Anterior cingulate cortex (tissue), 58 donors: ENCODE measurements at places on chromosomes 11 and 22.
A peak's percentile ranks its signal among the peaks of the same experiment; 100 is the strongest.

- no peak for DNase-seq
Observed at GRCh38 chr11:117187007-117187406, 8.5 kb downstream of the SIDT2 start.

- no peak for DNase-seq
Observed at GRCh38 chr22:47329727-47330650, 567.5 kb downstream of the TBC1D22A start.

GRCh38 chr11:16604794-16605388 lies 133.6 kb upstream of the C11orf58 start:
- DNase-seq = peak; percentile 12

DNA sequence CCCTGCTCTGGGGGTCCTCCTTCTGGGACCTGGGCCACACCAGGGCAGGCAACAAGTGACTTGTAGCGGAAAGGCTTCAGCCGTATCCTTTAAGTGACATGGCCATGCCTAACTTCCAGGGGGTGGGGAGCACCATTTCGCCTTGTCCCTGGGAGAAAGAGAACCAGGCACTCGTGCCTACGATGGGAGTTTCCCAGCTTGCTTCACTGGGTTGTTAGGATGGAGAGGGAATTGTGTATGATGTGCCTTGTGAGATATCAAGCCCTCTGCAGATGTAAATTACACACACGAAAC lies 151.4 kb downstream of the CACNA1I start:
- DNase-seq = no peak

- no peak for DNase-seq
Observed at GRCh38 chr22:29433856-29434255, 4.5 kb upstream of the RFPL1 start.

- no peak for DNase-seq
Observed at GRCh38 chr11:97118614-97119200, 728.9 kb downstream of the JRKL start.

DNA sequence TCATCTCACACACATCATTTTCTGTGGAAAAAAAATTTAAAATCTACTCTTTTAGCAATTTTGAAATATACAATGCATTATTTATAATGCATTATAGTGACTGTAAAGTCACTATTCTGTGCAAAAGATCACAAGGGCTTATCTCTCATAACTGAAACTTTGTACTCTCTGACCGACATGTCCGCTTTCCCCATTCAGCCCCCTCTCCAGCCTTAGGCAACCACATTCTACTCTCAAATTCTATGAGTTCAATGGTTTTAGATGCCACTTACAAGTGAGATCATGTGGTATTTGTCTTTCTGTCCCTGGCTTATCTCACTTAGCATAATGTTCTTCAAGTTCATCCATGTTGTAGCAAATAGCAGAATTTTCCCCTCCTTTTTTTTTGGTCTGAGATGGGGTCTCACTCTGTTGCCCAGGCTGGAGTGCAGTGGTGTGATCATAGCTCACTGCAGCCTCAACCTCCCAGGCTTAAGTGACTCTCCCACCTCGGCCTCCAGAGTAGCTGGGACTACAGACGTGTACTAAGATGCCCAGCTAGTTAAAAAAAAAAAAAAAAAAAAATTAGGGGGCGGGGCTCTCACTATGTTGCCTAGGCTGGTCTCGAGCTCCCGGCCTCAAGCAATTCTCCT lies 44.5 kb downstream of the SYN3 start:
- DNase-seq = no peak

GRCh38 chr11:111906680-111907079 lies 4.9 kb downstream of the CRYAB start:
- no peak for DNase-seq

DNA sequence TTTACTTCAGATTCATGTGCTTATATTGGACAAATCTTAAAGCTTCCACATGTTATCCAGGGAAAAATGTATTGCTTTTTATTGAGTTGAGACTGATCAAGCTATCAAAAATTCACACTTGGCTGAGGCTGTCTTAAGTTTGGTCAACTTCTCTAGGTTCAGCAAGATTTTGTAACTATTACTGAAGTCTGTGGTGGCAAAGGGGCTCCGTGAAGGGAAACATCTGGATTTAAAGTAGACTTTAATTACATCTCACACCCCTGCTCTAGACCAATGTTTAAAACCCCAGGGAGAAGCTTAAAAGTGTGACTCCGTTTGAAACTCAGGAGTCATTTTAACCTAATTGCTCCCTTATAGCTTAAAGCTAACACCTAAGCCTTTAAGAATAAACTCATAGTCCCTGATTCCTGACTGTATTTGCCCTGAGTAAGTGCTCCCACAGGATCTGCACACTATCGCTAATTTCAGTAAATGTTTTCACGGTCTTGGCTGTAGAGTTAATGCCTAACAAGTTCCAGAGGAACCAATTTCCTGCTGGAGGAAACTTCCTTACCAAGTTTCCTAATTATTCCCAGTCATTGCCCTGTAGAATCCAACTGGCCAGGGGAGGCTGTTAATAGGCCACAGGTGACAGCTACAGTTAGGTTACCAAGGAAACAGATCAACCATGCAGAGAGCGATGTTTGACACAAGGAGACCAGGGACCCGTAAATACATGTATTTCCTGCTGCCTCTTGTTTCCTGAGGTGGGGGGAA lies 40.5 kb downstream of the OR10A6 start:
- DNase-seq = no peak

GRCh38 chr11:15216678-15217077 lies 102.0 kb downstream of the INSC start:
- no peak for DNase-seq

DNA sequence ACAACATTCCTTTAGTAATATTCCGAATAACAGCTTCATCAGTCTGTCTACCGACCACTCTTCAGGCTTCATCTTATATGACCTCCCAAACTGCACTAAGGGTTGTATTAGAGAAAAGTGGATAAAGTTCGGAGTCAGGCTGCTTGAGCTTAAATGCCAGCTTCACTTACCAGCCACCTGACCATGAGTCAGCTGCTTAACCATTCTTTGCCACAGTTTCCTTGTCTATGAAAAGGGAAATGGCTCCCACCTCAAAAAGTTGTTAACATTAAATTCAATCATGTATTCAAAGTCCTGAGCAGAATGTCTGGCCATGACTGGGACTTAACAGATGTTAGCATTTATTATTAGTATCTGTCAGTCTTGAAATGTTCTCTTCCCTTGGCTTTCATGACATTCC lies 20.9 kb downstream of the LIMK2 start:
- DNase-seq = no peak

- no peak for DNase-seq
Observed at GRCh38 chr22:30881361-30882183, 87.0 kb downstream of the MORC2 start.

DNA sequence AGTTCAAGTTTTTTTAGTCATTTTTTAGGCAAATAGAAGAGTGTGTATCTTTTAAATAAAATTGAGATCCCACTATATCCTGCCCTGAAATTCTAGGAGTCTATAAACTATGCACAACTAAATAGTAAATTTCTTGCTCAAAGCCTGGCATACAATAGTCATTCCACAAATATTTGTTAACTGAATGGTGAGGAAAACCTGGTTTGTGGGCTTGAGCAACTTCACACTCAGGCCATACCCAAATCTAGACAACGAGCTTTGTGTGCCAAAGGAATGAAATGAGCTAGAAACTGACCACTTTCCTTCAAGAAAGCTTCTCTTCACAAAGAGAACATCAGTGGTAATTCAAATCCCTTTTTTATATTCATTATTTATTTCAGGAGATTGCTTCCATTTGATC lies 39.6 kb upstream of the AMOTL1 start:
- DNase-seq = no peak

GRCh38 chr22:41257696-41258095 lies 17.0 kb upstream of the CHADL start:
- DNase-seq = no peak

DNA sequence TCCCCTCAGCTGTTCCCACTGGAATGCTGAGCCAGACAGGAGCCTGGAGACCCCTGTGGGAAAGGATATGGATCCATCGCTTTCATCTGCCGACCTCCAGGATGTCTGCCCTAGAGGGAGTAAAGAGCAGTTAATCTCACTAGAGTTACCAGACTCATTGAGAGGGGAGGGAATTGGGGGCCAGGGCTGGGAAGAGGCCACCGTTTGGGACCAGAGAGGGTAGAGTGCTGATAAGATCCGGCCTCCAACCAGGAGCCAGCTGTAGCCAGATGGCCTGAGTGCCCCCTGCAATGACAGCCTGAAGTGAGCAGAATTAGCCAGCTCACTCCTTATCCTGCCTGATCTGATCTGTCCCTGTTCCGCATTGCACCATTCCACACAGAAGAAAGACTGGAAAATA lies 3.7 kb upstream of the APLNR start:
- DNase-seq = no peak

DNA sequence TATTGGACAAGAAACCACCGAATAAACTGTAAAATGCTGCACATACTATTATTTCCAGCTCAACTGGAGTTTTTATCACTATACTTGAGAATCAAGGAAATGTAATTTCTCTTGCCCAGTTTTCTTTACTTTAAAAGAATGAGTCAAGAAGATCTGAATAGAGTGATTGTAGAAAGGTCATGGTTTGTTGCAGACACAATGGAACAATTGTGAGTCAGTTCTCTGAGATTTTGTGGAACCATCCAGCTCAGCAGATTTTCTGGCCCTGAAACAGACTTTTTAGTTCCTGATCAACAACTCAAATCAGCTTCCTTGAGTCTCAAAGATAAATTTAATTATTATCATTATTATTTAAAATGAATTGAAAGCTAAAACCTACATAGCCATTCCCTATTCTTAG lies 1.3 kb downstream of the TCN1 start:
- no peak for DNase-seq

GRCh38 chr11:28704801-28705200 lies 596.6 kb downstream of the METTL15 start:
- DNase-seq = no peak

DNA sequence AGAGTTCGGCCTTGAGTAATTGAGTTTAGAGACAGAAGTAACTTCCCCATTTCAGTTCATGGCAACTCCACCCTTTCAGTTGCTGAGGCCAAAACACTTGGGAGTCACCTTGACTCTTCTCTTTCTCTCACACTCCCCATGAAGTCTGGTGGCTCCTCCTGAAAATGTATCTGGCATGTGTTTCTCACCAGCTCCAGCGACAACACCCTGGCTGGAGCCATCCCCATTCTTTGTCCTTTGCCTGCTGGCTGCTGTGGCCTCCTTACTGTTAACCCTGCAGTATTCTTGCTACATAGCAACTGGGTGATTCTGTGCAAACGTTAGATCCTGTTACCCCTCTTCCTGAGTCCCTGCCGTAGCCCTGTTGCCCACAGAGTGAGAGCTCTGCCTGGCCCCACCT lies 23.8 kb downstream of the SLC6A5 start:
- no peak for DNase-seq

GRCh38 chr11:29449281-29450074 lies 567.4 kb downstream of the KCNA4 start:
- DNase-seq = no peak
